ENCODE measurements at places on chromosomes 5 and 9.
A peak's percentile ranks its signal among the peaks of the same experiment; 100 is the strongest.

DNA sequence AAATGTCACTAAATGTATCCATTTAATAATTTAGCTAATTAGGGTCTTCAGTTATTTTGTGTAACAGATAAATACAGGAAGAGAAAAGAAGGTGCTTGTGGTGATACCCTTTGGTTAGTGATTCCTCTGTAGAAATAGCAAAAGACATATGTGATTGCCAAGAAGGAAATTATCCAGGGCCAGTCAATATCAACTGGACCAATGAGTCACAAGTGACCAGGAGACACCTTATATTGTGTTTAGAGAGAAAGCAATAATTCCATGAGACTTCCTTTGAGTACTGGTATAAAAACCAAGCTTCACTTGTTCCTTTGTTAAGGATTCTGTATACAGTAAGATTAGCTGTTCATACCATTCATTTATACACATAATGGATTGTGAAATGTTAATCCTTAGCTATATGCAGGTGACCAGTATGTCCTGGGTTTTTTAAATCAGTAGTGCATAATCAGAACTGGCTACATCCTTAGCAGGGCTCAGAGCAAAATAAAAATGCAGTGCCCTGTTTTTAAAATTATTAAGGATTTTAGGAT lies 11.7 kb upstream of the F2R start:
- no peak overlapping the region for H3K27ac ChIP-seq
- DNase-seq, result no peak
- no peaks in the 10 kb centered on the region for H3K4me1 ChIP-seq
- peaks cover 6% of the 10 kb centered on the region for H3K36me3 ChIP-seq
- no peak overlapping the region for H3K4me3 ChIP-seq

GRCh38 chr5:53023969-53024368 lies 34.8 kb downstream of the ITGA2 start:
- H3K4me3 ChIP-seq, result no peak overlapping the region
- H3K27me3 ChIP-seq, result peaks cover 2% of the 10 kb centered on the region
- no peaks in the 10 kb centered on the region for H3K36me3 ChIP-seq
- H3K4me1 ChIP-seq, result no peaks in the 10 kb centered on the region

GRCh38 chr5:126972062-126972895 lies 58.1 kb downstream of the MARCHF3 start:
- no peaks in the 10 kb centered on the region for H3K36me3 ChIP-seq
- peak overlapping the region; percentile 87 for H3K27ac ChIP-seq
- H3K4me1 ChIP-seq, result peaks cover 38% of the 10 kb centered on the region
- peak; percentile 45 for DNase-seq

DNA sequence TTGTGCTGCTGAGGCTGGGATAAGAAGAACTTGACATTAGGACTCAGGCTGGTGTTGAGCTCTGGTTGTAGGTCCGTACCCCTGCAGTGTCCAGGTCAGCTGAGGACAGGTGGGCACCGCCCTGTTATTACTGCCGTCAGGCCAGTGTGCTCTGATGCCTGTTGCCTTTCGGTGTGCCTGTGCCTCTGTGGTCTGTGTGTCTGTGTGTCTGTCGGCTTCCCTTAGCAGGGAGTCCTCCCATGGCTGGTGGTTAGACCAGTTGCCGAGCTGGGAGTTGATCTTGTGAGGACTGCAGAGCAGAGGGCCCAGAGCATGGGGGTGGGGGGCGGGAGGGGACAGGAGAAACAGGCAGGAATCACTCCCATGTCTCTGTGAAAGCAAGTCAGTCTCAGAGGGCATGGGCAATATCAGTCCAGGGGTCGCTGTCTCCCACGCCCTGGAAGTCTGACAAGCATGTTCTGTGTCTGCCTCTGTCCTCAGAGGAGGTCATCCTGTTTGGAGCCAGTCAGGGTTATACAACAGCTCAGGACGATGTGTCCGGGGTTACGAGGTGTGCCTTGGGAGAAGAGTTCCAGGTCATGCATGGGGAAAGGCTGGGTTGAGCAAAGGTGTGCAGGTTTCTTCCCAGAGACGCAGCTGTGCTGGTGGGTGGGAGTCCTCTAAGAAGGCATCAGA lies 67.3 kb upstream of the GARNL3 start:
- no peak for DNase-seq
- peaks cover 8% of the 10 kb centered on the region for H3K36me3 ChIP-seq
- H3K4me3 ChIP-seq, result no peak overlapping the region
- no peaks in the 10 kb centered on the region for H3K27me3 ChIP-seq
- H3K4me1 ChIP-seq, result no peaks in the 10 kb centered on the region

GRCh38 chr5:131193106-131193505 lies 22.4 kb downstream of the LYRM7 start:
- DNase-seq, result no peak
- H3K4me3 ChIP-seq, result no peak overlapping the region

GRCh38 chr5:111131356-111131755 lies 39.2 kb downstream of the WDR36 start:
- no peak for DNase-seq
- H3K4me3 ChIP-seq, result no peak overlapping the region
- H3K27ac ChIP-seq, result peak overlapping the region; percentile 25
- peaks cover 3% of the 10 kb centered on the region for H3K27me3 ChIP-seq

DNA sequence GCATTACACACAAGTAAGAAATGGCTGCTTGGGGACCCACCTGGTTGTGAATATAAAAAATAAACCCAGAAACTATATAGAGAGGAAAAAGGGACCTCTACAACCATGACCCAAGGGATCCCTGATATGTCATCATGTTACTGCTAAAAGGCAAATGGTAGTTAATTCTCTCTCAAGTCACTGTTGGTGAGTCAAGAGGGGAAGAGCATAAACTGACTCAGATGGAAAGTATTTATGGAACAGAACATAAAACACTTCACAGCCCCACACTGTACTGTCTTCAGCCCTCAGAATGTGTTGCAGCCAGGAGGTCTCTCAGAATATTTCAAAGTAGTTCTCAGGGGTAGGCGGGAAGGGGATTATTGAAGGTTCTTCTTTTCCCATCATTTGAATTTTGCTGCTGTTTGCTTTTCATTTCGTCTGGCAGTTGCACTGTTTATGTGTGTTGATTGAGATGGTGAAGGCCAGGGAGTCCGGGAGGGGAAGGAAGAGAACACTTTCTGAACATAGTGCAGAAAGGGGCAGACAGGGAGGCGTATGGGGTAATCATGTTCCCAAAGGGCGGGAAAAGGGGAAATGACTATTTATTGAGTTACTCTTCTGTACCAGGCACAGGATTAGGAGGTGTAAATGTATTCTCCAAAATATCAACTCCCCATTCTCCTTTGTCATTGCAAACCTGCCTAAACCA lies 85.5 kb downstream of the TEK start:
- no peak overlapping the region for H3K27ac ChIP-seq
- H3K4me3 ChIP-seq, result no peak overlapping the region
- no peaks in the 10 kb centered on the region for H3K36me3 ChIP-seq
- no peak for DNase-seq
- no peaks in the 10 kb centered on the region for H3K4me1 ChIP-seq

GRCh38 chr9:9904041-9904440 lies 708.8 kb downstream of the PTPRD start:
- no peak overlapping the region for H3K27ac ChIP-seq
- H3K4me1 ChIP-seq, result no peaks in the 10 kb centered on the region
- no peaks in the 10 kb centered on the region for H3K27me3 ChIP-seq
- no peak for DNase-seq

GRCh38 chr5:113294311-113295110 lies 140.3 kb downstream of the TSSK1B start:
- peaks cover 2% of the 10 kb centered on the region for H3K36me3 ChIP-seq
- H3K4me1 ChIP-seq, result peaks cover 14% of the 10 kb centered on the region
- peak; percentile 23 for DNase-seq
- H3K27ac ChIP-seq, result no peak overlapping the region
- H3K4me3 ChIP-seq, result peak overlapping the region; percentile 85
- peaks cover 22% of the 10 kb centered on the region for H3K27me3 ChIP-seq

GRCh38 chr9:103904242-103904641 lies 189.9 kb upstream of the SMC2 start:
- no peaks in the 10 kb centered on the region for H3K36me3 ChIP-seq
- H3K27ac ChIP-seq, result no peak overlapping the region
- no peak overlapping the region for H3K4me3 ChIP-seq
- DNase-seq, result no peak

DNA sequence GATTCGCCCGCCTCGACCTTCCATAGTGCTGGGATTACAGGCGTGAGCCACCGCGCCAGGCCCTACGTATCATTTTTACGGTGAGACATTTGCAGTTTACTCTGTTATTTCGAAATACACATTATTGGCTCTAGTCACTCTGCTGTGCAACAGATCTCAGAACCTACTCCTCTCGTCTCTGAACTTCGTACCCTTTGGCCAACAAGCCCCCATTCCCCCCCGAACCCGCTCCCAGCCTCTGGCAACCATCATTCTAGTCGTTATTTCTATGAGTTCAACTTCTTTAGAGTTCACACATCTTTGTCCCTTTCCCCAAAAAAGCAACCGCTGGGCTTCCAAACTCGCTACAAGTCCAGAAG lies 735 bp downstream of the PTGR1 start:
- H3K36me3 ChIP-seq, result no peaks in the 10 kb centered on the region
- peak overlapping the region; percentile 84 for H3K4me3 ChIP-seq
- peak; percentile 13 for DNase-seq
- H3K4me1 ChIP-seq, result peaks cover 15% of the 10 kb centered on the region
- peaks cover 18% of the 10 kb centered on the region for H3K27me3 ChIP-seq

GRCh38 chr5:111061618-111062017 lies 9.9 kb upstream of the TSLP start:
- no peak overlapping the region for H3K4me3 ChIP-seq
- H3K4me1 ChIP-seq, result no peaks in the 10 kb centered on the region
- H3K27me3 ChIP-seq, result peaks cover 16% of the 10 kb centered on the region
- no peak for DNase-seq
- peaks cover 2% of the 10 kb centered on the region for H3K36me3 ChIP-seq
- no peak overlapping the region for H3K27ac ChIP-seq

Data from memory B cell (primary cell).